Thoracic aorta endothelial cell (primary cell): ENCODE measurements at places on chromosomes 2 and 18. TPM values are rescaled to one million over a fixed set of nuclear protein-coding genes. Genes with fewer than 3 reads are reported as not detected.

The CCDC121 gene
- 1.4 and 1.7 TPM in 2 replicates for total RNA-seq

The ACVR1C gene
- under 0.01 and 0.13 TPM in 2 replicates for total RNA-seq

The TBR1 gene
- total RNA-seq = under 0.01 TPM in 2 replicates

The CYRIA gene
- total RNA-seq = 46.5 and 47.6 TPM in 2 replicates

The BCS1L gene
- total RNA-seq = 44.9 and 46.7 TPM in 2 replicates

The KCNF1 gene
- total RNA-seq = 0.27 and 0.36 TPM in 2 replicates

The ACADL gene
- total RNA-seq = not detected in 2 replicates

The FAM168B gene
- 97.1 and 121 TPM in 2 replicates for total RNA-seq

The TRABD2A gene
- 0.66 and 5.1 TPM in 2 replicates for total RNA-seq

The SLC38A11 gene
- total RNA-seq = not detected in 2 replicates

The SCN1A gene
- total RNA-seq = not detected in 2 replicates

The MC4R gene
- total RNA-seq = not detected in 2 replicates

The CTAGE1 gene
- total RNA-seq = not detected in 2 replicates

The KIF3C gene
- 19.2 and 22.2 TPM in 2 replicates for total RNA-seq

The B3GNT7 gene
- 0.13 and 0.50 TPM in 2 replicates for total RNA-seq

The GAL3ST2 gene
- total RNA-seq = not detected in 2 replicates

The GPR39 gene
- 0.13 TPM in 1 of 2 replicates, not detected in the other for total RNA-seq

The CABLES1 gene
- total RNA-seq = 19.0 and 34.2 TPM in 2 replicates

The GAD1 gene
- 0.14 and 0.66 TPM in 2 replicates for total RNA-seq

The PLA2R1 gene
- total RNA-seq = 13.3 and 21.4 TPM in 2 replicates

The ALK gene
- total RNA-seq = not detected in 2 replicates

The LAMA3 gene
- 8.0 and 11.1 TPM in 2 replicates for total RNA-seq

The GRHL1 gene
- total RNA-seq = 0.86 and 0.93 TPM in 2 replicates

The C2orf80 gene
- total RNA-seq = not detected in 2 replicates

The SERPINB4 gene
- total RNA-seq = not detected in 2 replicates

The TPO gene
- not detected in 2 replicates for total RNA-seq

The PLGLB2 gene
- total RNA-seq = 1.5 and 2.7 TPM in 2 replicates

The RAX gene
- total RNA-seq = not detected in 2 replicates

The MEP1B gene
- total RNA-seq = 0.13 TPM in 1 of 2 replicates, not detected in the other

The BUB1 gene
- 67.8 and 119 TPM in 2 replicates for total RNA-seq

The OSBPL6 gene
- total RNA-seq = 11.8 and 14.6 TPM in 2 replicates

The NT5C1B gene
- total RNA-seq = not detected in 2 replicates

The MORN2 gene
- total RNA-seq = 15.9 and 22.2 TPM in 2 replicates

The DSC1 gene
- not detected in 2 replicates for total RNA-seq

The GNAL gene
- total RNA-seq = 0.66 and 3.5 TPM in 2 replicates

The ETAA1 gene
- total RNA-seq = 28.9 and 31.4 TPM in 2 replicates

The WNT10A gene
- 0.07 TPM in 1 of 2 replicates, not detected in the other for total RNA-seq

The ERBB4 gene
- total RNA-seq = 0.13 and 0.14 TPM in 2 replicates

The TNFAIP6 gene
- total RNA-seq = not detected in 2 replicates

The CPS1 gene
- total RNA-seq = 6.8 and 12.8 TPM in 2 replicates

The CHCHD5 gene
- 6.1 and 7.3 TPM in 2 replicates for total RNA-seq

The ACYP2 gene
- 2.9 and 5.7 TPM in 2 replicates for total RNA-seq

The CREG2 gene
- 0.57 and 1.5 TPM in 2 replicates for total RNA-seq

The EGR4 gene
- not detected in 2 replicates for total RNA-seq

The CCDC148 gene
- 0.14 and 0.27 TPM in 2 replicates for total RNA-seq

The CCDC68 gene
- total RNA-seq = 3.0 and 6.4 TPM in 2 replicates

The GKN2 gene
- total RNA-seq = not detected in 2 replicates

The COL3A1 gene
- 1.0 and 3.5 TPM in 2 replicates for total RNA-seq
